ENCODE measurements at places on chromosomes 6 and 20. TPM values are rescaled to one million over a fixed set of nuclear protein-coding genes. Genes with fewer than 3 reads are reported as not detected.

GRCh38 chr6:21590346-21590745 lies 3.2 kb upstream of the SOX4 start:
- no peaks in the 10 kb centered on the region for H3K4me1 ChIP-seq
- no peaks in the 10 kb centered on the region for H3K27me3 ChIP-seq
- no peak for DNase-seq
- no peaks in the 10 kb centered on the region for H3K36me3 ChIP-seq
- no peak overlapping the region for H3K4me3 ChIP-seq

- H3K4me1 ChIP-seq, result no peaks in the 10 kb centered on the region
- H3K36me3 ChIP-seq, result no peaks in the 10 kb centered on the region
- H3K27ac ChIP-seq, result peak overlapping the region; percentile 37
- H3K27me3 ChIP-seq, result no peaks in the 10 kb centered on the region
- DNase-seq, result no peak
Measured at GRCh38 chr6:116008470-116009243, 52.0 kb downstream of the FRK start.

ENTPD6 gene
- 47.2 TPM for total RNA-seq

GRCh38 chr20:17654649-17655285 lies 27.3 kb downstream of the RRBP1 start:
- no peaks in the 10 kb centered on the region for H3K36me3 ChIP-seq
- DNase-seq, result peak; percentile 66
- H3K27me3 ChIP-seq, result no peaks in the 10 kb centered on the region
- peak overlapping the region; percentile 52 for H3K27ac ChIP-seq
- H3K4me1 ChIP-seq, result peaks cover 8% of the 10 kb centered on the region

AIF1 gene
- total RNA-seq, result 25.6 TPM

GRCh38 chr6:38144365-38144945 lies 324.9 kb downstream of the ZFAND3 start:
- H3K4me1 ChIP-seq, result no peaks in the 10 kb centered on the region
- no peak overlapping the region for H3K27ac ChIP-seq
- H3K4me3 ChIP-seq, result no peak overlapping the region
- DNase-seq, result no peak

GRCh38 chr6:77136086-77136485 lies 327.2 kb downstream of the HTR1B start:
- H3K4me3 ChIP-seq, result no peak overlapping the region
- no peaks in the 10 kb centered on the region for H3K27me3 ChIP-seq
- no peaks in the 10 kb centered on the region for H3K36me3 ChIP-seq
- no peak for DNase-seq
- no peak overlapping the region for H3K27ac ChIP-seq

GABRR1 gene
- total RNA-seq, result 0.69 TPM

DNA sequence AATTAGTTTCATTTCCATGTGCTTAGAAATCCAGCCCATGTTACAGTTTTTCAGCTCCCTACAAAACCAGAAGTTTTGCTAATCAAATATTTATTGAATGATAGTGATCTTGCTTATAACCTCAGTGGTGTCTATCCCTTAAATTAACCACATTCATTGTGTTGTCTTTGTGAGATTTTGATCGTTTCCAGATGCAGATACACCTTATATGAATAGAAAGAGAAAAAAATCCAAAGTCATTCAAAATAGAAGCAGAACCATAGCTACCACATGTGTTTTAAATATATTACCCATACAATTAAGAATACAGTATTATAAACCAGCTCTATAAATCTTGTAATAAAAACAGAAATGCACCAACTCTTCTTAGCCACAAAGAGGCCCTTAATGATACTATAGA lies 60.6 kb upstream of the RREB1 start:
- DNase-seq, result no peak
- H3K4me1 ChIP-seq, result no peaks in the 10 kb centered on the region
- H3K27me3 ChIP-seq, result no peaks in the 10 kb centered on the region
- no peaks in the 10 kb centered on the region for H3K36me3 ChIP-seq
- no peak overlapping the region for H3K27ac ChIP-seq

- peaks cover 9% of the 10 kb centered on the region for H3K4me1 ChIP-seq
- no peak overlapping the region for H3K4me3 ChIP-seq
- H3K36me3 ChIP-seq, result no peaks in the 10 kb centered on the region
- no peak for DNase-seq
- H3K27me3 ChIP-seq, result no peaks in the 10 kb centered on the region
- H3K27ac ChIP-seq, result no peak overlapping the region
Measured at GRCh38 chr6:132498638-132499037, 14.3 kb downstream of the STX7 start.

TPD52L1 gene
- total RNA-seq, result 24.4 TPM

PSORS1C1 gene
- total RNA-seq, result 0.26 TPM

- no peaks in the 10 kb centered on the region for H3K4me1 ChIP-seq
- no peaks in the 10 kb centered on the region for H3K36me3 ChIP-seq
- no peak overlapping the region for H3K4me3 ChIP-seq
- DNase-seq, result peak; percentile 33
- H3K27me3 ChIP-seq, result no peaks in the 10 kb centered on the region
- peak overlapping the region; percentile 8 for H3K27ac ChIP-seq
Measured at GRCh38 chr6:56475736-56476457, 166.8 kb downstream of the DST start.

DNA sequence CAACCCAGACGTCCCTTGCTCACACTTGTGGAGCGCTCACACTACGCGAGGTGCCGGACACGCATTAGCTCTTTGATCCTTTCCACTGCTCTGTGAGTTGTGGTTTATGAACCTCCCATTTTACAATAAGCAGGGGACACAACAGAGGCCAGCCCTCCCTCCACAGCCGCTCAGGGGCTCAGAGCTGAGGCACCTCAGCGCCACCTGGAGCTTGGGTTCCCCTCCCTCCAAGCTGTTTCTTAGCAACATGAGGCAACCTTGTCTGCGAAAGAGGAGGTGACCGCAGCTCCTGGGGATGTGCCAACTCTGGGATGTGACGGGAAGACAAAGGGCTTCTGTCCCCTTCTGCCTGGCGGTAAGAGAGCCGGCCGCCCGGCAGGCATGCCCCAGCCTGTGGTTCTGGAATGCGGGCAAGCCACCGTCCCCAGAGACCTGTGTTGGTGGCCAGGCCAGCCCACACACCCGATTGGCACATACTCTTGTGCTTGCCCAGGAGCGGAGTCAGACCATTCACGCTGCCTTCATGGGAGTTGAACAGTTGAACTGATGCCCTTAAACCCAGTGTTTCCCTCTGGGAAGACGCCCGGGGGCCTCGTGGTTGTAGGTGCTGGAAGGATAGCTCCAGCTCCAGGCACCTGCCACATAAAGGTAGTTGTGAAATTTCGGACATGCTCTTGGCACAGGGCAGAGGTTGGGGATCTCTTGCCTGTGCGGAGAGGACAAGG lies 44.5 kb downstream of the RBM38 start:
- no peak overlapping the region for H3K27ac ChIP-seq
- no peak for DNase-seq
- no peak overlapping the region for H3K4me3 ChIP-seq
- no peaks in the 10 kb centered on the region for H3K27me3 ChIP-seq
- no peaks in the 10 kb centered on the region for H3K36me3 ChIP-seq
- H3K4me1 ChIP-seq, result peaks cover 4% of the 10 kb centered on the region

- H3K4me1 ChIP-seq, result no peaks in the 10 kb centered on the region
- no peak for DNase-seq
- H3K27me3 ChIP-seq, result no peaks in the 10 kb centered on the region
- no peak overlapping the region for H3K4me3 ChIP-seq
- no peaks in the 10 kb centered on the region for H3K36me3 ChIP-seq
Measured at GRCh38 chr20:48760403-48760983, 67.3 kb downstream of the PREX1 start.

SIRPD gene
- total RNA-seq, result not detected

BPIFA1 gene
- not detected for total RNA-seq

SYTL3 gene
- total RNA-seq, result 12.4 TPM

DNA sequence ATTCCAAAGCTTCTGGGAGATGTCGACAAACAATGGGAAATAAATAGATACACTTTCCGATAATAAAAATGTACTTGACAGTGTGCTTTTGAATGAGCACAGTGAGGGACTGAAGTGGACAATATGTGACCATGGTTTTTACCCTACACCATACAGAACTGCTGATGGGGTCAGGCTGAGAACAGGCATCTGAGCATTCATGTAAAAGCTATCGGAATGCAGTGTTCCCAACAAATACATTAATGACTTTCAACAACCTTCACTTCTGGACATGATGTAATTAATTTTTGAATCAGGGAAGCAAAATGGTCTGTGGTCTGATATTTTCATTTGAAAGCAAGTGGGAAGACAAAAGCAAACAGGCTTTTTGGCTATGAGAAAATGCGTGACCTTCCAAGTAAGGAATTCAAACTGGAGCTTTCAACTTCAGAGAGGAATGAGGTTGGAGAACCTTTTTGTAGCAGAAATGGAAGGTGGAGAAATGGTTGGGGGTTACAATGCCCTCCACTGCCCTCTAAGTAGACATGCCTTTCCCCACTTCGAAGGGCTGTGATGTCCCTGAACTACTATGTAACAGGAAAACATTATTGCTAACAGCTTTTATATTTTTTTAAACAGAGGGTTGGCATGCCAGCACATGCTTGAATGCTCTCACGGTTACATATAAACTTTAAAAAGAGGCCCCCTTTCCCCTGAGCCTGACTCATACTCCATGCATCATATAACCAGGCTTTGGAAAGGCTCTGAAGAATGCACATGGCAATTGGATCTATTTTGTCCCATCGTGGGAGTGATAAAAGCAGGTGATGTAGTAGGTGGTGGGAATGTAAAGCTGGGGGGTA lies 203.5 kb upstream of the CITED2 start:
- H3K36me3 ChIP-seq, result no peaks in the 10 kb centered on the region
- peaks cover 3% of the 10 kb centered on the region for H3K4me1 ChIP-seq

DNA sequence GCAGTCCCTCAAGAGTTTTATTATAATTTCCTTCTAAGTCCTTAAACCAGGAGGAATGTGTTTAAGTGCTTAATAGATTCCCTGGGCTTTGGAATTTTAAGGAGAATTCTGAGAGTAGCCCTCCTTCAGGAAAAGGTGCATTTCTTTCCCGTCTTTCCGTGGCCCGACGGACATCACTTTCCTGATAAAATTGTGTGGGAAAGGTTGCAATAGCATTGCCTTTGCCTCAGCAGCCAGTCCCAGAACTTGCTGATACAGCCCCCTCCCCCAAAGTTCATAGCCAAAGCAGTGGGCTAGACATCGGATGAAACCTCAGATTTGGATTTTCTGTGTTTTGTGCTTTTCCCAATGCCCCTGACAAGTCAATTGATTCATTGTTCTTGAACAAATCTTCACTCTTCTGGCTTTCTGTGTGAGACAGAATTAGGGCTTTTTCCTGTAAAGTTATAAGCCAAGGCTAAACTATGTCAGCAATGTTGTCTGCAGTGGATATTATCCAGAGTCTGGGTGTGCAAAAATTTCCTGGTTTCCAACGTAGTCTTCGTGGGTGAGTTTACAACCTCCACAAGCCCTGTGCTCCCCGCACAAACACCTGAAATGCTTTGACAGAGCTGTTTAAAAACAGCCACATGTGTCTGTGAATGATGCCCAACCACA lies 1.1 kb upstream of the SMOC2 start:
- DNase-seq, result no peak
- H3K4me1 ChIP-seq, result no peaks in the 10 kb centered on the region
- H3K36me3 ChIP-seq, result no peaks in the 10 kb centered on the region
- H3K27me3 ChIP-seq, result no peaks in the 10 kb centered on the region
- H3K4me3 ChIP-seq, result no peak overlapping the region
- peak overlapping the region; percentile 85 for H3K27ac ChIP-seq

PPP1R3G gene
- 2.6 TPM for total RNA-seq

STX16 gene
- total RNA-seq, result 64.8 TPM

DNA sequence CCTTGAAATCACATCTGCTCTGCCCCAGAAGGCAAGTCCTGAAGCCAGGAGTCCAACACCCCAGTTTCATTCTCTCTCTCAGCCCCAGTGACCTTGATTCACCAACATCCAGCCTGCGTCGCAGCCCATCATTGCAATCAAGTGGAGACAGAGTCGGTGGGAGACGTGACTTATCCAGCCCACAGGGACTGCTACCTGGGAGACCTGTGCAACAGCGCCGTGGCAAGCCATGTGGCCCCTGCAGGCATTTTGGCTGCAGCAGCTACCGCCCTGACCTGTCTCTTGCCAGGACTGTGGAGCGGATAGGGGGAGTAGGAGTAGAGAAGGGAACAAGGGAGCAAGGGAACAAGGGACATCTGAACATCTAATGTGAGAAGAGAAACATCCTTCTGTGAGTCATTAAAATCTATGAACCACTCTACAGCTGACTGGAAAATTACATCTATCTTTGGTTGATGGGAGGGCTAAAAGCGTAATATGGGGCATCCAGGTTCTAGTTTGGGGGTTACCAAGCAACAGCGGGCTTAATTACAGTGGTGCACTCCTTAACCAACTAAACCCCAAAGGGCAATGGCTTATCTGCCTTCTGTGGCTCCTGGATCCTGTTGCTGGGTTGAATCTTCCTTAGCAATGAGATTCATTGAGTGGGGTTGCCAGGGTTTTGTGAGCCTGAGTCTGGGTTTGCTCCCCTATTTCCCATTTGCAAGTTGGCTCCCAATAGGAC lies 2.5 kb downstream of the LY6G6D start:
- DNase-seq, result no peak
- no peaks in the 10 kb centered on the region for H3K36me3 ChIP-seq
- H3K4me3 ChIP-seq, result no peak overlapping the region
- no peaks in the 10 kb centered on the region for H3K4me1 ChIP-seq
- H3K27ac ChIP-seq, result no peak overlapping the region

- DNase-seq, result no peak
- no peaks in the 10 kb centered on the region for H3K27me3 ChIP-seq
- no peak overlapping the region for H3K4me3 ChIP-seq
Measured at GRCh38 chr20:39645131-39645530, 683.0 kb downstream of the DHX35 start.

PIM1 gene
- total RNA-seq, result 44.5 TPM

GRCh38 chr6:13538084-13538483 lies 36.3 kb upstream of the SIRT5 start:
- no peak overlapping the region for H3K4me3 ChIP-seq
- no peak for DNase-seq
- no peaks in the 10 kb centered on the region for H3K36me3 ChIP-seq
- no peak overlapping the region for H3K27ac ChIP-seq
- no peaks in the 10 kb centered on the region for H3K4me1 ChIP-seq

- no peak for DNase-seq
- H3K36me3 ChIP-seq, result no peaks in the 10 kb centered on the region
- no peaks in the 10 kb centered on the region for H3K27me3 ChIP-seq
- H3K4me1 ChIP-seq, result no peaks in the 10 kb centered on the region
- H3K4me3 ChIP-seq, result no peak overlapping the region
- H3K27ac ChIP-seq, result no peak overlapping the region
Measured at GRCh38 chr20:24782301-24782700, 166.8 kb upstream of the CST7 start.

All from uterus (tissue), 4 donors.